ENCODE measurements at places on chromosomes 1 and 21.

DNA sequence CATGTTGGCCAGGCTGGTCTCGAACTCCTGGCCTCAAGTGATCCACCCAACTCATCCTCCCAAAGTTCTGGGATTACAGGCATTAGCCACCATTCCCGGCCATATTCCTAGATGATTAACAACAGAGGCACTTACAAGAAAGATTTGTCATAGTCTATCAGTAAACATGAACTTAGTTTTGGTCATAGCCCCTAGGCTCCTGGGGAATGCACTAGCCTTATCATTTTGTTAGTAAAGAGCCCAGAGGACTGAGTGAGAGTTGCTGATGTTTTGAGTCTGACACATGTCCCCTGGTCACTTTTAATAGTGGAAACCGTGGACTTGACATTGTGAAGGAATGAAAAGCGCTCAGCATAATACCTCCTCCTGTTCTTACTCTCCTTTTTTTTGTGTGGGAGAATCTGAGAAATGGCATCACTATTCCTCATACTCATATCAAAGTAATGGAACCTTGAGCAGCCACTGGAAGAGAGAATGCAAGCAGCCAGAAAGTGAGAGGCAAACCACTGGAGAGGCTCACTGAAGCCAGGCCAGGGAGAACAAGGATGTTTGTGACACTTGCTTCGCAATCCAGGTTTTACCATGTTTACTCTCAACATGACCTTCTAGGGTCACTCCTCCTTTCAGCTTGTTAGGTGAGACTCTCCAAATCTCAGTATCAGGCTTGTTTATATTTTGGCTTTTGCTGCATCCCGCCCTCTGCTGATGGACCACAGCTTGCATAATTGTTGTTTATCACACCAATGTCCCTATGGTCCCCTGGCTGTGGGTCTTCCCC lies 14.8 kb downstream of the ATP1B1 start:
- DNase-seq, result no peak

- DNase-seq, result no peak
Measured at GRCh38 chr1:149942207-149942606, 5.5 kb upstream of the MTMR11 start.

DNA sequence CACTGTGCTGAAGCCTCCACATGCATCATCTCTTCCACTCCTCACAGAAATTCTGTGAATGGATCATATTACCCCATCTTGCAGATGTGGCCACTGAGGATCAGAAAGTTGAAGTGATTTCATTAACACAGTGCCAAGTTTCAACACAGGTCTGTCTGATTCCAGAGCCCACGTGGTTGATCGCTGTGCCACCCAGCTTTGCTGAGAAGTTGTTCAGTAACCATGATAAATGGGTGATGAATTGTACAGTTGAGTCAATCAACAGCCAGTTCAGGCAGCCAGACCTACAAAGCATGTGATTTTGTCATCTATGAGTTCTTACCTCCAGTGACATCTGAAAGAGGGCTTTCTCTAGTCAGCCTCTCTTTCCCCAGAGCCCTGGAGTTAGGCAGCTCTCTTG lies 61.8 kb upstream of the GRHL3 start:
- DNase-seq, result no peak

DNA sequence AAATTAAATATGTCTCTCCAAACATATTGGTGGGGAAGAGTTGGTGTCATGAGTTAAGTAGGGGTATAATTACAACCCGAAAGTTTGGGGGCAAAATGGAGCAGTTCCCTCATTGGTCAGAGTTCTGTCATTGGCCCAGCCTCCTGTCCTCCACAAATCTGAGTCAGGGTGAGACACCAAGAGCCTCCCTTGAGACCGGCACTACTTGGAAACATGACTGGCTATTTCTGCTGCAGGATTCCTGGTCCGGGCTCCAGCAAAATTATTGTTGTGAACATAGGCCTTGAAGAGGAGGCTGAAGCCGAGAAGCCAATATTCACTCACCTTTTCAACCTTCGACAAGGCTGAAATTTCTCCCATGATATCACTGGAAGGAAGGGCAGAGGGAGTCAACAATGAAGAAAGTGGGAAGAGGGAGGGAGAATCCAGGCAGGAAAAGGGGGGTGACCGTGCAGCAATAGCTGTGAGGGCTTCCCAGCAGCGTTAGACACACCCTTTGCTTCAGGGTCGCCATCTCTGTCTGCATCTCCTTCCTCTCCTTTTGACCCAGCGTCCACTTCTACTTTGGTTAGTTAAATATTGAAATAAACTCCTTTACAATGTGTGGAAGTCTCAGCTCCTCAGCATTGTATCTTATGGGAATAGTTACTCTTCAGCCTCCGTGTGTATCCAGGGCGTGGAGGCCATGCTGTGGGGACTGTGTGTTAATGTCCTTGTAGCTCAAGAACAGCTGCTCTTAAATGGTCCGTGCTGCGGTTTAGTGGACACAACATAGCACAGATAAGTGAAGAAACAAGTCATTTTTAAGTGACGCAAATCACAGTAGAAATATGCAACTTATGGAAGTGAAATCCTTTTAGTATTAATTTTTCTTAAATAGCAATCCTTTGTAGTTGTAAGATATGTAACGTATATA lies 307.4 kb downstream of the DISC1 start:
- DNase-seq, result no peak

DNA sequence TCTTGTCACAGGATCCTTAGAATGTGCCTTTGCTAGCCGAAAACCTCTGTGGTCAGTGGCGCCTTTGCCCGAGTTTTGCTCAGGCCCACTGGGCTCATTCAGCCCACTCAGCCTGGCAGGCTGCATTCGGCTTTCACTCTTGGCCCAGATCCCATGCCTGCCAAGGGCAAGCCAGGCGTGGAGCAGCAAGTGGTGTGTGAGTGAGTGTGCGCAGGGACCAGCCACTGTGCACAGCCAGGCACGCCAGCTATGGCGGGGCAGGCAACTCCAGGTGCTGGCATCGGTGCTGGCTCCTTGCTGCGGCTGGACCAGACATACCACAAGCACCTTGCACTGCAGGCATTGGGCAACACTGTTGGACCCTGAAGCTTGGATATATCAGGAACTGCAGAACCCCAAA lies 1145.1 kb upstream of the NCAM2 start:
- DNase-seq, result no peak

- no peak for DNase-seq
Measured at GRCh38 chr1:18010945-18011344, 96.7 kb upstream of the IGSF21 start.

GRCh38 chr21:34342476-34342875 lies 21.3 kb upstream of the KCNE2 start:
- DNase-seq, result no peak

GRCh38 chr1:186611156-186611555 lies 69.1 kb downstream of the PTGS2 start:
- no peak for DNase-seq

DNA sequence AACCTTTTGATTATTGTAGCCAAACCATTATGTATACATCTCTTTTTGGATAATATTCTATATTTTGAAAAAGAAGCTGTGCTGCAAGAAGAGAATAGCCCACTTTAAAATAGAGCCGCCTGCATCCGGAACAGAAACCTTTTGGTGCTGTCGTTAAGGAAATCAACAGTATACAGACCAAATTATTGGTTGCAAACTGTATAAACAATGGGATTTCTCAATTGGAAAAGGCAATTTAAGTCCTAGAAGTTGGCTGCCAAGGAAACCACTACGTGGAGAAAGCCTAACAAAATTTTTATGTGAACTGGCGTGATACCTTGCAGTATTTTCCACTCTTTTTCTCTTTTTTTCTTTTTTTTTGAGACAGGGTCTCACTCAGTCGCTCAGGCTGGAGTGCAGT lies 25.8 kb downstream of the DESI2 start:
- no peak for DNase-seq

GRCh38 chr1:6831366-6831765 lies 46.1 kb downstream of the CAMTA1 start:
- DNase-seq, result no peak

DNA sequence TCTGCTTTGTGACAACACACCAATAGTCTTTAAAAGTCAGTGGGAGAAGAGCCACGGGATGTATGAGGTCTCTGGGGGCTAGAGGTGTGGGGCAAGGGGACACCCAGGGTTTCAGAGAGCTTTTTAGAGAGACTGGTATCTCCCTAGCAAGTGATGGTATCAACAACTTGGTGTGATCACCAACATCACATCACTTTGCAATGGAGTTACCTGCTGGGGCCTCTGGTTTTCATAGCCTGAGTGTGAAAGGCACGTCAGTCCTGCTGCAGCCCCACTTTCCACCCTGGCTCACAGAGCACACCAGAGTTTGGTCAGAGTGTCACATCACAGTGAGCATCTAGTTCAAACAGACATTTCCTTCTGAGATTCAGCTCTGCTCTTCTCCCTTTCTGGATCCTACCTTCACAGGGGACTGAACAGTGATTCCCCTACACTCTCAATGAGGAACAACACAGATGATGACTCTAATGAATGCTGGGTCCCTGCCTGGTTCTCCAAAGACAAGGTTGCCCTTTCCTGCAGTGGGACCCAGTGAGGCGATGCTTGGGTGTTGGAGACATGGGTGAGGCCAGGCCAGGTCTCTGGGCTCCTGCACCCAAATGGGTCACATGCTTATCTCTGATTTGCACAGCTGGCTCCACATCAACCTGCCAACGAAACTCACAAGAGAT lies 2.0 kb upstream of the MAN1C1 start:
- DNase-seq, result no peak

- DNase-seq, result no peak
Measured at GRCh38 chr1:242847390-242847993, 323.0 kb upstream of the PLD5 start.

DNA sequence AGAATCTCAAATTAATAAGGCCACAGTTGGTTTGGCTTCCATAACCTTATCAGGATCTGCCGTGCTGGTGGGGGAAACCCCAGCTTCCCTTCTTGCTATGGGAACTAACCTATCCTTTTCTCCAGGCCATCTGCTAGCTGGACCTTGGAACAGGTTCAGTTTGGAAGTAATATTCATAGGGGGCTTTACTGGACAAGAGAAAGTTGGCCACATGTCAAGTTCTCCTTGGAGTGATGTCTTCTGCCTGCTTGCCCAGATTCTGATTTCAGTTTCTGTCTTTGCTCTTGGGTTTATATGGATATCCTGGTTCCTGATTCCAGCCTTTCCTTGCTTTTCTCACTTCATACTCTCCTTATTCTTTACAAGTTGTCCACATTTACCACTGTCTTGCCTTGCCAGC lies 279.6 kb downstream of the ASTN1 start:
- no peak for DNase-seq

GRCh38 chr1:20349561-20349960 lies 58.9 kb downstream of the VWA5B1 start:
- DNase-seq, result no peak

GRCh38 chr1:9558271-9558945 lies 19.1 kb downstream of the SLC25A33 start:
- DNase-seq, result no peak

DNA sequence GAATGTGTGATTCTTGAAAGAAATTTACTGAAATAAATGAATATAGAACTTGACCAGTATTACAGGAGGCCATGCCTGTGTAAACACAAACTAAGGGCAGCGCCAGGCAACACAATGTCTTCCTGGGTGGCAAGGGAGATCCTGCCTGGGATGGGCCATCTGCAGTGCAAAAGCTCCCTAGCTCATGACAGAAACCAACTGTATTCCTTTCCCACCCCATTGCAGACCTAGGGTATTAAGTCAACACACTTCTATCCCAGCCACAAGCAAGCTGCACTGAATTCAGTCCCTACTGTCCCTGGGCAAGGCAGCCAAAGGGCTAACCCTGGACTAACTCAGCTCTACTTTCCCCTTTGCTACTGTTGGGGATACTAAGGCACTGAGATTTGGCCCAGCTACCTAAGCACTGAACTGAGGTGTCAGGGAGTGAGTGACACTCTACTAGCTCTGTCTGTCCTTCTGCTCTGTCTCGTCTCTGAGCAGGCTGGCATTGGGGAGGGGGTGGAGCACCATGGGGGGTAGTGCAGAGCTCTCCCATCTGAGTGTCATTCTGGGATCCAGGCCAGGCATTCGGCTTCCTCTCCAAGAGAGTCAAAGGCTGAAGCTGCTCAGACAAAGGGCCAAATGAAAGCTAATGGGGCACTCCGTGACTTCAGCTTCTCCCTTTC lies 2.5 kb downstream of the INKA2 start:
- DNase-seq, result no peak

DNA sequence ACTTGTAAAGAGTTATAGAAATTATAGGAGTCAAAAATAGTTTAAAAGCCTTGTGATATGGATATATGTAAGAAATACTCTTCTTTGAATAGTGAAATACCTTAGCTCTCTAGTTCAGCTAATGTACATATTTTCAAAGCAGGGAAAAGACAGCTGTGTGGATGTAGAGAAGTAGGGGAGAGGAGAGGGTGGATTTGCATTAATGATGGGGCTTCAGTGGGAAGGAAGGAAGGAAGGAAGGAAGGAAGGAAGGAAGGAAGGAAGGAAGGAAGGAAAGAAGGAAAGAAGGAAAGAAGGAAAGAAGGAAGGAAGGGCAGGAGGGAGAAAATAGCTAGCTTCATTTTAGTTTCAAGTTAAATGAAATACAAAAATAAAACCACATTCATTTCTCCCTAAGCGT lies 62.4 kb upstream of the RGS1 start:
- no peak for DNase-seq

Measured in tibial nerve (tissue), 4 donors.